Activated T-cell treated with anti-CD3 and anti-CD28 coated beads for 4 hours (primary cell): ENCODE measurements at places on chromosomes 1 and 21.

DNA sequence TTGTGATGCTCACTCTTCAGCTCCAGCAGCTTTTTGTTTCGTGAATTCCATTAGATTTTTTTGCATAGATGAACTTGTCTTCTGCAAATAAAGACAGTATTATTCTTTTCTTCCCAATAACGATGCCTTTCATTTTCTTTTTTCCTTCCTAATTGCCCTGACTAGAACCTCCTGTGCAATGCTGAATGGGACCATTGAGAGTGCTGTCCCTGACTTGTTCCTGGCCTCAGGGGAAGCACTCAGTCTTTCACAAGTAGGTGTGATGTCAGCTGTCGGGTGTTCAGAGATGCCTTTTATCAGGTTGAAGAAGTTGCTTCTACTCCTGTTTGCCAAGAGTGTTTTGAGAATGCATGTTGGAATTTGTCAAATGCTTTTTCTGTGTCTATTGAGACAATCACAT, 64.3 kb upstream of the ADARB1 start:
- no peak for DNase-seq

DNA sequence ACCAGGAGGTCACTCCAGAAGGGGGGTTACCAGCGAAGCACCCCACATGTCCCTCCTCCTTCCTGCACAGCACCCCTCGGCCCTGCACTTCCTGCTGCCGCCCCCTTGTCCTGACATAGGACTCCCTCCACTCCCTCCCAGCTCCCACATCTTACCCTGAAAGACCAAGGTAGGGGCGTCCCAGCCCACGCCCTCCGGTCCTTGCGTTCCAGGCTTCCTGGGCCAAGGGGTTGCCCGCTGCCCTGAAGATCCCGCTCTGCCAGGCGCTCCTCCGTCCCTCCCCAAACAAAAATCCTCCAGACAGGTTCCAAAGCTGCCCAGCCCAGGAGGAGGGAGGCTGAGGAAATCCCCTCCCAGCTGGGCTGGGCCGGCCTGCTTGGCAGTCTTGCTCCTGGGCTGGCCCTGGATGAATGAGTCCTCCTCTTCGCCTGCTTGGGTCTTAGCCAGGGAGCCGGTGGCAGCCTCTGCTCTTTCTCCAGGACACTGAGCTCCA, at the start of gene RHBDL2:
Gene RHBDL2, minus strand, starts transcription at position 304 of the 493 bp plus-strand sequence. CDS start 22,618 bp downstream, outside the sequence.
- DNase-seq: no peak

GRCh38 chr1:204746838-204747442, 61.4 kb upstream of the LRRN2 start:
- peak; percentile 39 for DNase-seq

- no peak for DNase-seq
Observed at GRCh38 chr1:62826901-62827300, 43.0 kb downstream of the ATG4C start.

GRCh38 chr1:224287714-224288113, 42.3 kb downstream of the NVL start:
- DNase-seq: no peak

DNA sequence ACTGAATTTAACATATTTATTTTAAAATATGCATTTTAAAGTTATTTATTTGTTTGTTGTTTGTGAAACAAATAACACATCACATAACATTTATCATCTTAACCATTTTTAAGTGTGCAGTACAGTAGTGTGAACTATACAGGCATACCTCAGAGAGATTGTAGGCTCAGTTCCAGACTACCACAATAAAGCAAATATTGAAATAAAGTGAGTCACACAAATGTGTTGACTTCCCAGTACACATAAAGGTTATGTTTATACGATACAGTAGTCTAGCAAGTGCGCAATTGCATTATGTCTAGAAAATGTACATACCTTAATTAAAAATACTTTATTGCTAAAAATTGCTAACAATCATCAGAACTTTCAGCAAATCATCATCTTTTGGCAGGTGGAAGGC, 739.4 kb upstream of the ADGRL4 start:
- no peak for DNase-seq

DNA sequence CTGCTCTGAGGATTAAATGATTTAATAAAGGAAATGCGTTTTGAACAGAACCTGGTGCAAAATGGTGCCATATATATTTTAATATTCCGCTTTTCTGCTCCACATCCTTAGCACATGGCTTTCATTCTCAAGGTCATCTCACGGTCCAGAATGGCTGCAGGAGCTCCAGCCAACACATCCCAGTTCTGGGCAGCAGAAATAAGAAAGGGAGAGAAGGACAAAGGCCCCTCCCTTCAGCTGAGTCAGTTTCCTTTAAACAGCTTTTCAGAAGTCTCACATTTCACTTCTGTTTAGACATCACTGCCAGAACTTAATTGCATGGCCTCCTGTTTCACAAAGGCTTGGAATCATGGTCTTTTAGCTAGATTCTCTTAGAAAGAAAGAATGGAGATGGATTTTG, 75.2 kb upstream of the LRRN2 start:
- no peak for DNase-seq

DNA sequence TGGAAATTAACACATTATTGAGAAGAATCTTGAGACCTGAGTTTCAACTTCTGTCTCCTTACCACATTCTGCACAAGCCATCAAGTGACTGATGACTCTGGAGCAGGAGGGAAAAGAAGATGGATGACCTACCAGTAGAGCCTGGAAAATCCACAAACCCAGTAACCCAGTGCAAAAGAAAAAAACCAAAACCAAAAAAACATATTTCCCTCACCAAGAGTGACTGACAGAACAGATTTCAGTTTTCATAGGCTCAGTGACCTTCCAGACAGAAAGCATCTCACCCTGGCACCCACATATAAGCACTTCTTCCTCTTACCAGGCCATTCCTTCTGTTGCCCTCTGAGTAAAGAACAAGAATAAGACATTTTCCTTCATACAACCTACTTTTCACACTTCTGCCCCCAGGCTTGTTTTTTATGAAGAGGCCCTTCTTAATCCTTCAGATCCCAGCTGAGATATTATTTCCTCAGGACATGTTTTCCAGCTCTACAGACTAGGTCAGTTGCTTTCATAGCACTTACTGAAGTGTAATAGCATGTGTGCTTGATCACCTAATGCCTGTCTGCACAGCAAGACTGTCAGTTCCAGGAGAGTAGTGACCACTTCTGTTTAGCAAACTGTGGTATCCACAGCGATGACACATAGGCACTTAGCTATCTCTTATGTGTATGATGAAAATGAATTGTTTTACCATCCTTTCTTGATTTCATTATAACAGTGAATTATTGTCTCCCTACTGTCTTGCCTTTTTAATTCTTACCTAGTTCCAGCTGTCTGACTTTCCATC, 4.0 kb downstream of the TSACC start:
- DNase-seq: no peak

GRCh38 chr21:32990666-32991065, 35.1 kb upstream of the OLIG2 start:
- no peak for DNase-seq

GRCh38 chr1:203621559-203622262, 4.9 kb upstream of the ATP2B4 start:
- DNase-seq: no peak

DNA sequence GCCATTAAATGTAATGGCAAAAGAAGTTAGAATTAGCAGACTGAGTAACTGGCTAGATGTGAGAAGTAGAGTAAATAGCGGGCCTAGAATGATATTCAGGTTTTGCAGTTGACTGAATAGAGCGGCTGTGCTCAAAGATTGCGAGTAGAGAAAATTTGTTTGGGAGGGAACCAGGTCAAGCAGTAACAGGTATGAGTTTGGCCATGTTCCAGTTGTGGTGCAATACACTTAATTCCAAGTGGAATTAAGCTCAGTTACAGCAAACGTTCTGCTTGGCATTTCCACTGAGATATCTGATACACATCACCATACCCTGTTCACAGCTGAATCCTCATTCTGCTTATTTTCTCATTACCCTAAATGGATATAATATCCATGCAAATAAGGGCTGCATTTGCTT, 1382.9 kb downstream of the MRPL39 start:
- DNase-seq: no peak

DNA sequence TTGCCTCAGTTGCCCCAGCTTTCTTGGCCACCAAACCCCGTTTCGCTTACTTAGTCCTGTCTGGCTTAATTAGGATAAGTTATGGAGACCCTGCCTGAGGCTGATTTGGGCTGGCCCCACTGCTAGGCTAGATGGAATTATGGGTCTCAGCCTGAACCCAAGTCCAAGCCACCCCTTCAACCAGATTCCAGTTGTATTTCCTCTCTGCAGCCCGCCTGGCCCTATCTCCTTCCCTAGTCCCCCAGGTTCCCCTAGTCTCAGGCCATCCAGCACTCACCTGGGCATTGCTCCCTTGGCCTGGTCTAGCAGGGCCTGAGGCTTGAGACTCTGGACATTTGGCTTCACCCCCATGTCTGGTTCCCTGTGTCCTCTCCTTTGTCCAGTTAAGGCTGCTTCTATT, 111.7 kb upstream of the IPO9 start:
- no peak for DNase-seq
